ENCODE measurements at places on chromosomes 1 and 21.
A peak's percentile ranks its signal among the peaks of the same experiment; 100 is the strongest.

- DNase-seq, result no peak
Observed at GRCh38 chr1:63980740-63981407, 207.1 kb downstream of the ROR1 start.

GRCh38 chr1:22117851-22118250, 25.0 kb downstream of the WNT4 start:
- peak; percentile 40 for DNase-seq

GRCh38 chr1:41371630-41372599, 10.7 kb downstream of the FOXO6 start:
- no peak for DNase-seq

- DNase-seq, result no peak
Observed at GRCh38 chr1:70586046-70586445, 175.0 kb downstream of the CTH start.

GRCh38 chr1:218775501-218776021, 398.1 kb upstream of the LYPLAL1 start:
- no peak for DNase-seq

DNA sequence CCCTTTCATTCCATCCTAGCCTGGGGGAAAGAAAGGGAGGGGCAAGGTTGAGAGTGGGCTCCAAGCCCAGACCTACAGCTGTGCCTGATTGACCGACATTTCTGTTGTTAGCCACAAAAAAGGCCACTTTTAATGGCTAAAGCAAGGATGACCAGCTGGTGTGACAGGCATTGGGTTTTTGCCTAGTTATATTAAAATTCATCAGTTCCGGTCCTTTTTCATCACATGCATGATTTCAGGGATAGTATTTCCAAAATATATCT, 192.3 kb downstream of the ZNF326 start:
- DNase-seq, result no peak

- DNase-seq, result peak; percentile 98
Observed at GRCh38 chr1:42846257-42847110, at the start of gene ZNF691. TSS of gene ZNF691 (plus strand) at chr1:42846613. CDS start at chr1:42849659, 3,046 bp downstream.

DNA sequence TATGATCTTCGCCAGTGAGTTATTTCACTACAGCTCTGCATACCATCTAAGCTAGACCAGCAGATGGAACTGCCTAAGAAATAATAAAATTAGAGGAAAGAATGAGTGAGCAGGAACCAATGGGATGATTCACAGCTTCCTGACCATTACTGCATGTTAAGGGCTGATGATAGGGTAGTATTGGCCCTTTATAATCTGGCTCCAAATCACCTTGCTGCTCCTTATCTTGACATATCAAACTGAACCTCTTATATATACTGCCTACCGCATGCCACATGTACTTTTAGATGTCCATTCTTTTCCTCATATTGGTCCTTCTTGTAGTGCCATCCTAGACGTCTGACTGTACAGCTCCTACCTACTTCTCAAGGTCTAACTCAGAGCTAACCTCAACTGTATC, 524.4 kb downstream of the DPYD start:
- DNase-seq, result no peak

DNA sequence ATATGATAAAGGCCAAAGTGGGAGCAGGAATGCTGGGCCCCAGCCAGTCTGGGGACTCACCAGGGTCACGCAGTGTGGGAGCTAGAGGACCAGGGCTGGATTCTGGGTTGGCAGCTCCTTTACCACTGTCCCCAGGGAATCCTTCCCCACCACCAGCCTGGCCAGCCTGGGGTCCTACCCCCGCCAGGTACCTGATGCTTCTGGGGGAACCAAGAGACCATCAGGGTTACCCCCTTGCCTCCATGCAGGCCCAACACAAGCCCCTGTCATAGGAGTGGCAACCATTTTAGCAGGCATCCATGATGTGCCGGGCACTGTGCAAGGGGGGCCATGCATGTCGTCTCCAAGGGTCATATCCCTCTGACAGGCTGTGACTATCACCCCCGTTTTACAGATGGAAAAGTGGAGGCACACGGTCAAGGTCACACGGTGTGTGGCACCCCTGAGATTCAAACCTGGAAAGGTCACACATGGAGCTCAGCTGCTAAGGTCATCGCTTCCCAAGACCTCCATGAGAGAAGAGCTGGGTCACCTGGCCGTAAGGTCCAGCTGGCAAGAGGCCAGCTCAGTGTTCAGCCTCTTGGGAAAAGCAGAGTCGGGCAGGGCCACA, 16.4 kb downstream of the RUNX3 start:
- no peak for DNase-seq

DNA sequence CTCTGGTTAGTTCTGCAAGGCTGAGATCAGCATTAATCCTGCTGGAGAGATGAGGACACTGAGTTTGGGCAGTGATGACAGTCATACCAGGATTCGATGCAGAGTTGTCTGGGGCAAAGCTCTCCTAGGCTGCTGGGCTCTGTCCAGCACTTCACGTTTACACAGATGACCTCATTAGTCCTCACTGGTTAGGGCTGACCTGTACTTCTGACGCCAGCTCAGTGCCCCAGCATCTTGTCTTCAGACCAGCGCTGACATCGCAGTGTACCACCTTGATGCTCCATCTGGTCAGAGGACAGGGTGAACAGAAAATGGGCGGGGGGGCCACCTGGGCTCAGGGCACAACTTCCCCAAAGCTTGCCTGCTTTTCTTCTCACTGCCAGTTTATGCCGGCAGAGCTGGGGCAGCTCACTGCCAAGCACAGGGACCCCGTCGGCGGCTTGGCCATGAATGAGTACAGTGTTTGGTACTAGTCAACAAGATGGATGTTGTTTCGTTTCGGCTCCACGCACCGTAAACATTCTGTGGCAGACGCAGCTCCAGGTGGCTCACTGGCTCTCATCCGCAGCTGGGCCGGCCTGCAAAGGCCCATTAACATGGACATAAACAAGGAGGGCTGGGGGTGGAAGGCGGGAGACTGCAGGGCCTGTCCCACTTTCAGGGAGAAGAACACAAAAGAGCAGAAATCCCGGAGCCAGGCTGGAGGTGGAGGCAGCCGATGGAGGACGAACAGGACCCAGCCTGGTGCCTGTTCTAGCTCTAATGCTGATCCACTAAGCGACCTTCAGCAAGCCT, 118.7 kb downstream of the GLIS1 start:
- DNase-seq, result no peak

DNA sequence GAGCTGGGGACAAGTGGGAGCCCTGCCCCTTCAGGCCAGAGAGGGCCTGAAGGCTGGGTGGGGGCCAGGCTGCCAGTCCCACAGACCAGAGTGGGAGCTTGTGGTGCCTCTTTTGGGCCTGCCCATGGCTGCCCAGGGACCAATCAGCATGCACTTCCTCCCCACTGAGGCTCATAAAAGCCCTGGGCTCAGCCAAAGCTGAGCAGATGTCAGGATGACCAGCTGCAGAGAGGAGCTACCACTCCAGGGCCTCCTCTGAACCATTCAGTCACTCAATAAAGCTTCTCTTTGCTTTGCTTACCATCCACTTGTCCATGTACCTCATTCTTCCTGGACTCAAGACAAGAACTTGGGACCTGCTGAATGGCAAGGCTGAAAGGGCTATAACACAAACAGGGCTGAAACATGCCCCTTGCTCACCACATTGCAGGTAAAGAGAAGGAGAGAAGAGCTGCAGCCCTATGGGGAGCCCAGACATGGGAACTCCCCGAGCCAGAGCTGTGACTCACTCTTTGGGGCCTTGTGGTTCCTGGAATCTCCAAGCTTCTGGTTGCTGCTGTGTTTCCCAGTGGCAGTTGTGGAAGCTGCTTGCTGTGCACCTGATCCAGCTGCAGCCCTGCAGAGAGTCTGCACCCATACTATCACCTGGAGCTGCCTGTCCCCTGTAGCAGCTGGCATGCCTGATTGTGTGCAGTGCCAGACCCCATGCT, 82.0 kb downstream of the OLFML3 start:
- no peak for DNase-seq

- DNase-seq, result no peak
Observed at GRCh38 chr1:44661781-44662682, 12.2 kb downstream of the TMEM53 start.

DNA sequence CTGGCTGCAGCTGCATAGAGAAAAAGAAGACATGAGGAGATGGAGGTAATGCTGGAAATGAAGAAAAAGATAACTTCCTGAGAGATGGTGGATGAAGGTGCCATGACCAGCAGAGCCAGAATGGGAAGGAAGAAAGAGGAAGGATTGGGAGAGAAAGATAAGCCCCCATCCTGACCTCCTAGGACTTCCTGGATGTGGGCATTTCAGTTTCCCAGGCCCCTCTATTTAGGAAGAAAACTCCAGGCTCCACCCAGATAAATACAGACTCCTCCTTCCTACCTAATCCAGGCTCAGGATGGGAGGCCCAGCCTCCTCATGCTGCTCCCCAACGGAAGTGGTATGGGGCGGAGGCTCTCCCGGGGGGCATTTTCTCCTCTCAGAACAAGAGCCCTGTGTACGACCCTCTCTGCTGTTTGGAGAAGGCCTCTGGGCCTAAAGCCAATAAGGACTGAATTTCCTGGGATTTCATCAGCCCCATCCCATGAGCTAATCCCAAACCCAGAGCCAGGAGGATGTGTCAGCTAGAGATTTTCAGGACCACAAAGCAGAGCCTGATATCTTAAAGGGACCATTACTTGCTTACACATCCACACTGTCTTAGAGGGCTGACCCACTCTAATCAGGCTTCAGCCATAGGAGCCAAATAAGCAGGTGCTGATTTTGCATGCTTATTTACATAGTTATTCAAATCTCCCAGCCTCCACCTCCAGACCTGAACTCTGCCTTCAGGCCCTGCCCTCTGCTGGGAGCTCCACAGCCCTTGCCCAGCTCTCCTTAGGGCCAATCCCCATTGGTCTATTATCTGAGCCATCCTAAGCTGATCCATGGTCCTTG, 5.1 kb upstream of the ARHGEF2 start:
- peak; percentile 67 for DNase-seq

GRCh38 chr1:231423648-231424047, 1.6 kb upstream of the EGLN1 start:
- no peak for DNase-seq

GRCh38 chr1:15414445-15414983, 4.8 kb downstream of the EFHD2 start:
- DNase-seq, result no peak

GRCh38 chr1:196393742-196394141, 214.5 kb downstream of the KCNT2 start:
- DNase-seq, result no peak

DNA sequence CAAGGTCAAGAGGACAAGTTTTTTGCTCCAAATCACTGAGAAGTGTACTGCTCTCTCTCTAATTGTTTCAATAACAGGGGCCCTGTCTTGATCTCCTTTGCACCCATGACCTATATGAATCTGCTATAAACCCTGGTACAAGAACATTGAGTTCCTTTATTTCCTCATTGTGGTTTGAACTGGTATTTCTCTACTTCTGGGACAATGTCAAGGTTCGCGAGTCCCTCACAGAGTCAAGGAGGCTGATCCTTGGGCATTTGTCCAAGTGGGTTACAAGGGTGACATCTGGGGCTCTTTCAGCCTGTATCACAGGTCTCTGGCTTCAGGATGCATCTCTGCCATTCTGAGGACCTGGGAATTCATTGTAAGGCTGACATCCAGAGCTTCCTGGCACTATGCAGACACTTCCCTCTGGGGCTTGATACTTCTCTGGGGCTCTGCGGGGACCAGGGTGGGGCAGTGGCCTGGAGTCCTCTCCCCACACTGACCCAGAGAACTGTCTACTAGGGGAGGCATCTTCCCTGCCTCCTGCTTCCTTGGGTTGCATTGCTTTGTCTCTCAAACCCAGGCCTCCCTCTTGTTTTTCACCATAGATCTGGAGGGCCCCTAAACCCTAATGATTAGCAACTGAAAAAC, 22.5 kb upstream of the ZNF648 start:
- DNase-seq, result no peak

- DNase-seq, result peak; percentile 14
Observed at GRCh38 chr1:212119397-212119837, 83.9 kb downstream of the DTL start.

- DNase-seq, result no peak
Observed at GRCh38 chr1:55352080-55352810, 137.1 kb upstream of the USP24 start.

GRCh38 chr1:97277891-97278654, 556.5 kb downstream of the PTBP2 start:
- no peak for DNase-seq

GRCh38 chr1:23083714-23084480, 64.6 kb downstream of the KDM1A start:
- DNase-seq, result no peak

- DNase-seq, result no peak
Observed at GRCh38 chr1:245752561-245752960, 597.8 kb downstream of the KIF26B start.

- peak; percentile 21 for DNase-seq
Observed at GRCh38 chr1:175514387-175514953, 228.9 kb downstream of the TNR start.

DNA sequence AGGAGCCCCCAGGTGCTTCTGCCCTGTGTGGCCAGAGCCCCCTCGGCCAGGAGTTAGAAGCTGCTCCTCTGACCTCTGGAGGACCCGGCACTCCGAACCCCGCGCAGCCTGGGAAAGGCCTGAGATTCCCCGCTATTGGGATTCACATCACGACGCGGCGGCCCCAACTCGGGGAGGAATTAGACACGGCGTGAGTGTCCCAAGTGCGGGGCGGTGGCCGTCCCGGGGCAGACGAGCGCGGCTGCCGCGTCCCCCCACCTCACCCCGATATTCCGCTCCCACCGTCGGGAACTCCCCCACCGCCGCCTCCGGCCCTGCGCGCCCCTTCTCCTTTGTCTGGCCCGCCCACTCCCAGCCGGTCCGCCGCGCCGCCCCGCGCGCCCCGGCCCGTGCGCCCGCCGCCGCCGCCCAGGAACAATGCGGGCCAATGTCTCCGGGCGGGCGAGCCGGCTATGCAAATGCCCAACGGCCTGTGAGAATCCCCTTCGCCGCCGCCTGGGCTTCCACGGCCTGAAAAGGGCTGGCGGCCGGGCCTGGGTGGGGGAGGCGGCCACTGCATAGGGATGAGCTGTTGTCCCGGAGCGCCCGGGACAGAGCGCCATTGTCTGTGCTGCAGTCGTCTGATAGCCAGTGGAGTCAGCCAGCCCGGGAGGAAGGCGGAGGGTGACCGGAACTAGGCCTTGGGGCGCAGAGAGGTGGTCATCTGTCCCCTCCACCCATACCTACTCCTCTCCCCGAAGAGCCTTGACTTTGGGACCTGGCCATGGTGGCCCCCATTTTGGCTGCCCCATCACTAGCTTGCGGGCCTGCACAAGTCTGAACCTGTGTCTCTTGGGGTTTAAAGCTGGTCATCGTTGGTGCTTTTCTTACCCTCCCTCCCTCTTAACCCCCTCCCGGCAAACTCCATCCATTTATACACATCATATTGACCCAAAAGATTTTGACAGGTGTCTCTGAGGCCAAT, 19.4 kb downstream of the RHBG start:
- no peak for DNase-seq

GRCh38 chr1:208175508-208175895, 68.7 kb downstream of the PLXNA2 start:
- no peak for DNase-seq

- peak; percentile 68 for DNase-seq
Observed at GRCh38 chr1:178726087-178726517, 1.1 kb downstream of the RALGPS2 start.

- no peak for DNase-seq
Observed at GRCh38 chr1:221841251-221841982, 99.5 kb upstream of the DUSP10 start.

DNA sequence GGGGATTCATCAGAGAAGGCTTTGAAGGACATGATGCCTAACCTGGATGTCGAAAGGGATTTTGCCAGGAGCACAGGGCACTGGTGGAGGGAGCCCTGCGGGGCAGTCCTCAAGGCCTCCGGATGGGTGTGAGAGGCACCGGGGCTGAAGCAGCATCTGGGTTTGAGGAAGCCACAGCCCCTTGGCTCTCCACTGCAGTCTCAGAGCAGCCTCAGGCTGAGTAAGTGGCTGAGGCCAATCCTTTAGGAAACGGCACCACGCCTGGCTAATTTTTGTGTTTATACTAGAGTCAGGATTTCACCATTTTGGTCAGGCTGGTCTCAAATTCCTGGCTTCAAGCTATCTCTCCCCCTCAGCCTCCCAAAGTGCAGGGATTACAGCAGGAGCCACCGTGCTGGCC, 12.0 kb downstream of the ERVH48-1 start:
- no peak for DNase-seq
